ENCODE measurements at places on chromosomes 11 and 22. TPM values are rescaled to one million over a fixed set of nuclear protein-coding genes. Genes with fewer than 3 reads are reported as not detected.

DKK3 gene
- 305 TPM for total RNA-seq

CD6 gene
- not detected for total RNA-seq

GPR83 gene
- total RNA-seq: not detected

RIC8A gene
- 143 TPM for total RNA-seq

OSBP2 gene
- 14.9 TPM for total RNA-seq

OR6A2 gene
- under 0.01 TPM for total RNA-seq

TMPRSS6 gene
- total RNA-seq: not detected

MB gene
- not detected for total RNA-seq

MPZL2 gene
- 2.9 TPM for total RNA-seq

PNPLA5 gene
- total RNA-seq: not detected

KBTBD3 gene
- 5.7 TPM for total RNA-seq

KRTAP5-1 gene
- not detected for total RNA-seq

ZNF215 gene
- total RNA-seq: 0.33 TPM

HIPK3 gene
- 101 TPM for total RNA-seq

OR51E2 gene
- total RNA-seq: not detected

TUB gene
- total RNA-seq: 0.11 TPM

ACTN3 gene
- total RNA-seq: not detected

MOV10L1 gene
- total RNA-seq: 26.8 TPM

HBB gene
- not detected for total RNA-seq

RFPL2 gene
- total RNA-seq: 0.09 TPM

CSF2RB gene
- total RNA-seq: 3.4 TPM

PGA5 gene
- not detected for total RNA-seq

OR5B2 gene
- not detected for total RNA-seq

ACRV1 gene
- not detected for total RNA-seq

C11orf65 gene
- under 0.01 TPM for total RNA-seq

MMP13 gene
- total RNA-seq: not detected

MIOX gene
- total RNA-seq: not detected

FOLR1 gene
- total RNA-seq: not detected

RTL10 gene
- total RNA-seq: 23.4 TPM

CHADL gene
- total RNA-seq: 0.54 TPM

TMEM151A gene
- total RNA-seq: not detected

GGTLC2 gene
- not detected for total RNA-seq

LTO1 gene
- total RNA-seq: 12.6 TPM

SYNGR1 gene
- total RNA-seq: 0.95 TPM

BACE1 gene
- total RNA-seq: 7.0 TPM

HOATZ gene
- total RNA-seq: not detected

DCUN1D5 gene
- 35.6 TPM for total RNA-seq

UBQLN3 gene
- total RNA-seq: not detected

TNNI2 gene
- total RNA-seq: not detected

CCDC116 gene
- under 0.01 TPM for total RNA-seq

FEN1 gene
- total RNA-seq: 10.7 TPM

RFPL1 gene
- 0.09 TPM for total RNA-seq

C11orf97 gene
- not detected for total RNA-seq

FOLR2 gene
- not detected for total RNA-seq

TRIM29 gene
- total RNA-seq: not detected

PYGM gene
- total RNA-seq: 0.26 TPM

EHD1 gene
- total RNA-seq: 24.4 TPM

MSANTD4 gene
- total RNA-seq: 25.5 TPM

APOA1 gene
- not detected for total RNA-seq

PRG2 gene
- total RNA-seq: 0.11 TPM

DRICH1 gene
- not detected for total RNA-seq

MS4A8 gene
- total RNA-seq: not detected

APOA5 gene
- total RNA-seq: not detected

POLDIP3 gene
- 25.1 TPM for total RNA-seq

NPAS4 gene
- not detected for total RNA-seq
